OCI-LY7 (cell line): ENCODE measurements at places on chromosomes 4 and X. TPM values are rescaled to one million over a fixed set of nuclear protein-coding genes. Genes with fewer than 3 reads are reported as not detected.

- DNase-seq: no peak
These were observed 560.3 kb downstream of the GRID2 start for GRCh38 chr4:92864096-92864495.

LUZP4 gene
- not detected in 2 replicates for total RNA-seq

GRCh38 chrX:3636803-3637202 lies 76.6 kb downstream of the PRKX start:
- no peak for DNase-seq

DNA sequence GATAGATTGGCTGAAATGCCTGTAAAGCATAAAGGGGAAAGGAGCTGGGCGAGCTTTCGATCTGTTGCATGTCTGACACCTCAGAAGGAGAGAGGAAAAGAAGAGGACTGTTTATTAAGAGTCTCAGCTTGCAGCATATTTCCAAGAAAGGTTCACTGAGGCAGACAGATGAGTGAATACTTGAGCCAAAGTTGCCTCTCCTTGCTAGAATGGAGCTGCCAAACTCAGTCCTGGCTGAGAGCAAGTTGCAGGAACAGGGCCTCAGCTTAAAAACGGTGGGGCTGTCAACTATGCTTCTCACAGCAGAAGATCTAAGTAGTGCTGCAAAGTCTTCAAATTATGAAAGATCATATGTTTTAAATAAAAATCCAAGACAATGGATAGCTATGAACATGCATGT lies 707.5 kb downstream of the PCDH7 start:
- no peak for DNase-seq

DNA sequence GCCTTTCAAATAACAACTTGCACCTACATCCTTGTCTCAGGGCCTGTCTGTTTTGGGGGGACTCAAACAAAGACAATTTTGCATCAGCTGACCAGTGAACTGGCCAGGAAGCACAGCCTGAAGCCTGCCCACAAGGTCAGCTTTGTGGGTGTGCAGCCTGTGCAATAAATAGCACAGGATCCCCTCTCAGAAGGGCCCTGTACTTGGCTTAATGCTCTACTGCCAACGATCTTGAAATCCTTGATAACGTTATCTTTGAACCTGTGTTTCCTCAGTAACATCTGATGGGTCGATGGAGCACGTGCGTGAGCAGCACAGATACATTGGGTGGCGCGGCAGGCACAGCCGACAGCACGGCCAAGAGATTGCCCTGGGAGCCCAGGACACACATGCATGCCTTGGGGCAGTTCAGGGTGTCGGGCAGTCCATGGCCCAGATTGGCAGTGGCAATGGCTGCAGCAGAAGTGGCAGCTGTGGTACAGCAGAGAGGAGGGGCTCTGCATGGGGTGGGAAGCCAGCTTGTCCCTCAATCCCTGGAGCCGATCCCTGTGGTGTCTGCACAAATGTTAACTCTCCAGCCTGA lies 58.8 kb upstream of the ATP6AP2 start:
- no peak for DNase-seq

- DNase-seq: no peak
These were observed 62.5 kb downstream of the ABLIM2 start for GRCh38 chr4:8095956-8096689.

- DNase-seq: no peak
These were observed 299.9 kb downstream of the PPP4R3C start for GRCh38 chrX:27163236-27163635.

SH3TC1 gene
- 27.3 and 42.4 TPM in 2 replicates for total RNA-seq

DNA sequence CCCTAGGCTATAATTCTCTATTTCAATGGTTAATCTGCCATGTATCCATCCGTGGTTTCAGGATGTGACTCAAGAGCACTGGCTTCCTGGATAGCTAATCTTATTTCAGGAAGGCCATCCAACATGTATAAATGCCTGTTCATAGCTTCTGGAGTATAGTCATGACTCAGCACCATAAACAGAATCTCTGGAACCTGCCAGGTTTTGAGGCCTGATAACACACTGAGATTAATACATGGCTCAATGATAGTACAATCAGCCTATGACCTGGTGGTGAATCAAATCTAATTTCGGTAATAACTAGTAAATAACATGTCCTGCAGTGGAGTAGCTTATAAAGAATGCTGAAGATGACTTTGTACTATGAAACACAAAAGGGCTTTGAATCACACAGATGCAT lies 5.7 kb upstream of the IL13RA2 start:
- no peak for DNase-seq

DNA sequence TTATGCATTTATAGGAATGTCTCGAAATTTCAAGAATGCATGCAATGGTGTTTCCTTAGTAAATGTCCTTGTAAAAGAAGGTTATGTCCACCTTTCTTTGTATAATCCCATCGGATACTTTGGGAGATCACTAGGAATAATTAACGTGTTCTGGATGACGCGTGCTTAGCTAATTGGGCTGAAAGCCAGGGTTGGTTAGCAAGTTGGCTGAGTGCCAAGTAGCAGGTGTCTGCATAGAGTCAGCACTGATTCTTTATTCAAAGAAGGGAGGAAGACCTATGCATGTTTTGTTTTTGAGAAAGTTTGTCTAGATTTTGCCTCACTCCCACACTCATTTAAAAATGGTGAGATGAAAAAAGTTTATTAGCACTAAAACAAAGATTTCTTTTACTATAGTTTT lies 144.6 kb downstream of the SOX3 start:
- DNase-seq: no peak
